ENCODE measurements at places on chromosomes 11 and 22.

DNA sequence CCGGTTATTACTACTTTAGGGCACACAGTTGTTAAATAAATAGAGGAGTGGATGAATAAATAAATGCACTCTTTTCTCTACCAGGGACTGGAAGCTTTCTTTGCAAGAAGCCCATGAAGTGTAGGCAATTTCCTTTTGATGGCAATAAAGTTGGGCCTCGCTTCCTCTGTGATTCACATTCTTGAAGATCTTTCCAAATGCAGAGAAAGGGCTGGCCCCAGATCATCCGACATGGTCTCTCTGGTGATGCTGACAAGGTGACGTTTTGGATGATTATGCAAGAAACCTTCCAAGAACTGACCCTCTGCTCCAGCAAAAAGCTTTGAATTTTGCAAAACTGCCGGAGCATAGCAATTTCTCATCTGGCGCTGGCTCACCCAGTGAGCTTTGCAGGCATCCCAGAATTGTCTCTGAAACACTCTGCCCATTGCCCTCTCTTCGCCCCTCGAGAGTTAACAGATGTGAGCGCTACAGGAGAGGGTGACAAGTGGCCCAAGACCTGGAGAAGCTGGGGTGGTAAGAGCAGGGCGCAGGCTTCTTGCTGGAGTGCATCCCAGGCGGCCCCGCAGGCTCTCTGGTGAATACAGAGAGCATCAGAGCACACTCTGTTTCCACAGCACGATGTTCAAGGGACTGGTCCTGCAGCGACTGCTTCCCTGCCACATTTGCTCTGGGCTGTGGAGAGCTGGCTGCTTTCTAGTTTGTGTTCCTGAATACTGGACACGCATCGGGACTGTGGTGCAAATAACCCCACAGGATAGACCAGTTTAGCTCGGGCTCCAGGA is 11.5 kb upstream of the IFT27 start:
- no peak for DNase-seq

DNA sequence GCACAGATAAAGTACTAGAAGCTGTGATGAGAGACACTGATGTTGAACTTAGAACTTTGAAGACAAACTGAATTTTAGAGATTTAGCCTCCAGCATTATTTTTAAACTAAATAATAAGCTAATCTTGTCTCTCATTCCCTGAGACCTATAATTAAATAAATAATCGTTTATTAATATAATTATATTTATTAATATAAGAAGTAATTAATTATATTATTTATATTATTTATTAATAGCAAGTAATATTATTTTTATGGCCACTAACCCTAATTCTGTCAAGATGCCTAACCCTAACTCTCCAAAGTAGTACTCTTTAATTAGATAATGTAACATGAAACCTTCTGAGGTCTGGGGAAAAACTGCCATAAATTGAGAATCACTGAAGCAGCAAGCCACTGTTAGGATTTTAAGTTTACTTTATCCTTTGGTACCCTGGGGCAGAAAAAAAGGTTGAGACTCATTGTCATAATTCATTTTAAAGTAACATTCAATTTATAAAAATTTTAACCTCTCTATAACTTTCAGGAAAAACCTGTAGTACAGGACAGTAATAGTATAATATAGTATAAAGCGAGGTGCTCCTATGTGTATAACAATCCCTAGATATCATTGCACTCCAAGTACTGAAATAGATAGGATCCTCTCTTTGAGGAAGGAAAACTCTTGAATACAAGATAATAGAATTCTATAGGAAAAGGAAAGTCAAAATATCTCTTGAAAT is 85.4 kb downstream of the TTC28 start:
- DNase-seq, result no peak

- no peak for DNase-seq
Measured at GRCh38 chr11:111624608-111625007, 22.4 kb downstream of the SIK2 start.

DNA sequence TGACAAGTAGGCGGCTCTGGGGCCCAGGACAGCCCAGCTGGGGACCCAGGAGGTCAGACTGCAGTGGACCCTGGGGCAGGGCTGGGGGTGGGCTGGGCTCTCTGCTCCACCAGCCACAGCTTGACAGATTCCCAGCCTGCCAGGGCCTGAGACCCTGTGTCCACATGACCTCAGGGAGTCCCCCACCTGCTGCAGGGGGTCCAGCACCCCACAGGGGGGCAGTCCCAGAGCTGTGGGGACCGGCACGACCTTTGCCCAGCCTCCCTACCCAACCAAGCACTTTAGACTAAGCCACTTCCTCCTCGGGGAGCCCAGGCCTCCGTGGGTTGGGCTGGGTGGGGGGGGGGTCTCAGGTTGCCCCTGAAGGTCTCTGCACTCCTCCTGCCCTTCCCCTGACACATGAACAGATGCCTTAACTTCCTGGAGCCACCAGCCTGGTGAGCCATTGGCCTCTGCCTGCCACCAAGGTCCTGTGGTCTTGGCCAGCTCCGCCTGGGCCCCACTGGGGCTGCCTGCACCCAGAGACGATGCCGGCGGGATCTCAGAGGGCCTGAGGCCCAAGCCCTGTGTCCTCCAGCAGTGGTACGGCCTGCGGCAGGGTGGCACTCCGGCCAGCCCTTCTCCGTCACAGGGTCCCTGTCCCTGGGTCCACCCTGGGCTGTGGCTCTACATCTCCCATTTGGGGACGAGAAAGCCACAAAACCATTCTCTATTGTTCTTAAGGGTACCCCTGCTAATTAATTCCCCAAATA is 3.4 kb downstream of the CCDC188 start:
- DNase-seq, result no peak

DNA sequence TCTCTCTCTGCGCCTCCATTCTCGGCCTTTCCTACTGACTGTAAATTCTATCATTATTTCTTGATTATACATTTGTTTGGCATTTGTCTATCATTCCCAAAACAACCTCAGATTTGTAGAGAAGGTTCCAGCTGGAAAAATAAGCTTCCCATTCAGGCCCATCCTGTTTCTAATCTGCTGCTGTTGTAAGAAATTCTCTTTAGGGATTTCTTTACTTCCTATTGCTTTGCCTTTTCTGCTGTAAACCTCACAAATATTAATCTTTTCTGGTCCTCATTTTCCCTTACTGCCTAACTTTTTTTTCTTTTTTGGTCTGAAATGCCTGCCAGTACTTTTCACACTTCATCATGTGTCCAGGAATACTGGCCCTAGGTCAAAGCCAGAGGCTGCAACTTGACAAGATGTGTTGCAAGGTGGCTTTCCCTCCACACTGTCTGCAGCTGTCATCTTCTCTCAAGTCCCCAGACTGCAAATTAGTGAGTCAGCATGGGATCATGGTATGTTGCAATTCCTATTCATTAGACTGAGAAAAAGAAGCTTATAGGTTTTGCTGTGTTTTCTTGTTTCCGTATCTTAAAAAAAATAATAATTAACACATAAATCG is 858.7 kb upstream of the CHORDC1 start:
- DNase-seq, result no peak

DNA sequence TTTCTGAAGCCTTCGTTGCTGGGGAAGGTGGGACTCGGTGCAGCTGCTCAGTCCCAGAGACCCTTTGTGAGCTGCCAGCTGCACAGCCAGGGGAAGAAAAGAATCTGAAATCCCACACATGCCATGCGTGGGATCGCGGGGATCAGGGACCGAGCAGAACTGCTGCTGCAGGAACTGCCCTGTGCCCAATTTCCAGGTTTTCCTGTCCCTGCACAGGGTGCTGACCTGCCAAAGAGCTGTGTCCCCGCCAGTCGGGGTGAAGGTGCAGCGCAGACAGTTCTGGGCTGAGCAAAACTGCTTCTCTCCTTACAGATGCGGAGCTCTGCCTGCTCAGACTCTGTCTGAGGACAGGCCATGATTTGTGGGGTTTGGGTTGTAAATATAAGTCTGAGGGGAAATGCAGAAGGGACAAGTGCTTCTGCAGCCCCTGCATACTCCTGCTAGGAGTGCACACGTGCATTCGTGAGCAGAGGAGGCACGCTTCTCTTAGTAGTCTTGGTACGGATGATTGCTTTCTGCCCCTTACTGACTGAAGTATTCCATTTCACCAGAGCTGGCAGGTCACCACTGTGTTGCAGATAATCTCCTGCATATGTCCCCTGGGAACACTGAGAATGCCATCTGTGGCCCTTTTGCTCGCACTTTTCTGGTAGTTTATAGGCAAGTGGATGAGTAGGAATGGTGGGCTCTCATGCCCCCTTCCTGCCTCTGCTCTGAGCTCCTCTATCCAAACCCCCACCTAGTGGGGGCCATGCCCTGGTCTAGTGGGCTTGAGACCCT is 141.4 kb downstream of the PARVA start:
- no peak for DNase-seq

GRCh38 chr11:120151536-120151935 is 13.6 kb upstream of the TRIM29 start:
- no peak for DNase-seq

- DNase-seq, result no peak
Measured at GRCh38 chr11:95708681-95709080, 80.9 kb downstream of the FAM76B start.

DNA sequence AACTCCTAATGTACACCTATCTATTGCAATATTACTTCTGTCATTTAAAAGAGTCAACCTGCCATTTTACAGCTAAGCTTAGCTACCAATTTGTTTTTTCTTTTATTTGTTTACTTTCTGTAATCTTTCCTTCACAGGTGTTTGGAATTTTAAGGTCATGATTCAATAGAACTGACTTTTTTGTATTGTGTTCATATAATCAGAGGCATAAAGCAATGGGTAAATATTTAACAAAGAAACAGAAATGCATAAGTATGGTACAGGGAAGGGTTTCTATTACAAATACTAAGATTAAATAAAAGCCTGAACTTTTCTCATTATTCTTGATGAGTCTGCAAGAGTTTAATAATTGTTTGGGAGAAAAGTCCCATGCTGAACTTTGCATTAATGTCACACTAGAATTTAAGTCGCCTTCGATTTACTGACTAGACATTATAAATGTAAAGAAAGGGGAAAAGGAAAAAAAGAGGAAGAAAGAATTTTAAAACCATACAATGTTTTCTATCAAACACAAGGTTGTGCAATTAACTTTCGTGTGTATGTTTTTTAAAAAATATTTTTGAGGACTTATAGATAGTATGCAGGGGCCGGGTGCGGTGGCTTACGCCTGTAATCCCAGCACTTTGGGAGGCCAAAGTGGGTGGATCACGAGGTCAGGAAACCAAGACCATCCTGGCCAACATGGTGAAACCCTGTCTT is 35.0 kb upstream of the HIPK3 start:
- no peak for DNase-seq

- DNase-seq, result no peak
Measured at GRCh38 chr22:17785185-17786184, 11.2 kb upstream of the BID start.

DNA sequence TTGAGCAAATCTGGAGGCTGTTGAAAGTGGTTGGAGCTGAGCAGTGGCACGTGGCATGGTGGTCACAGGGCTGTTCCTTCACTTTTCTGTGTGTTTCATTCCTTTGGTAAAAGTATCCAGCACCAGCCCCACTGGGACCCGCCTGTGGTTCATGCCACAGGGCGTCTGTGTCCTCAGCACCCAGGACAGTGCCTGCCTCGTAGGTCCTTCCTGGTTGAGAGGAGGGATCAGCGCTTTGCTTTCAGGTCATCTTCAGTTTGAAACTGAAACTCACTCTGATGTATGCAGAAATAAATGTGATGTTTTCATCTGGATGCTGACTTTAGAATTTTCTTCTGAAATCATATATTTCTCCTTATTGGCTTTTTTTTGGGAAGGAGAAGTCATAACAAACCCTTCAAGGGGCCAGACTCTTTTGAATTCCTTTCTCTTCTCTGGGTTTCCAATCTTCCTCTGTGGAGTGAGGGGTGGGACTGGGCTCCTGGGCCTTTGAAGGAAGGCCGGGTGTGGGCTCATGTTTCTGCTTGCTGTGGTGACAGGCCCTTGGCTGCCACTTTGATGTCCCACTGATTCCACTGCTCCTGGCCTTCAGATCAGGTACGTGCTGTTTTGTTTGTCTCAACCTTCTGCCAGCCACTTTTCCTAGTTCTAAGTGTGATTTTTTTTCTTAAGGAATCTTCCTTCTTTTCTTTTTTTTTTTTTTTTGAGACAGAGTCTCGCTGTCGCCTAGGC is 26.2 kb downstream of the TBC1D22A start:
- no peak for DNase-seq

- no peak for DNase-seq
Measured at GRCh38 chr11:36210529-36210928, 78.7 kb downstream of the COMMD9 start.

- DNase-seq, result no peak
Measured at GRCh38 chr11:44450295-44450932, 115.0 kb upstream of the CD82 start.

Data from stimulated activated CD8-positive, alpha-beta memory T cell treated with anti-CD3 and anti-CD28 coated beads, Interleukin-15, amount 100 ng/mL, for 24 hours (primary cell).